ENCODE measurements at places on chromosomes 16 and 17.

DNA sequence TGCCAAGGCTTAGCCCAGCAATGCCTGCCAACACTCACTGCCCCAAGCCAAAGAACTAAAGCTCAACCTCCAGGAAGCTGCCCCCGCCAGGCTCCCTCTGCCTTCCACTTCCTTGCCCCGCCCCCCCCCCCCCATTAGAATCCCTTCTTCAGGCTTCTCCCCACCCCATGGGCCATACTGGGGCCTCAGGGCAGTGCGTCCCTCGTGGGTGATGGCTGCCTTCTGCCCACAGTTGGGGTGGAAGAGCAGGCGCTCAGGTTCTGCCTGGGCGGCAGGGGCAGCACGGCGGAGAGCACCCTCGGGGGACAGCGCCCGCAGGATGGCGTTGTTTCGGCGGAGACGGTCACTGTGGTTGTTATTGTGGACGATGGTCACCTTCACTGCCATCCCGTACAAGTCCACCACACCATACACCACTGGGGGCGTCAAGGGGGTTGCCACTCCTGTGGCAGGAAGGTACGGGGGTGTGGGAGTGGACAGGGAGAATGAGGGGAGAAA lies 4.1 kb downstream of the NEURL4 start:
- no peak for DNase-seq

DNA sequence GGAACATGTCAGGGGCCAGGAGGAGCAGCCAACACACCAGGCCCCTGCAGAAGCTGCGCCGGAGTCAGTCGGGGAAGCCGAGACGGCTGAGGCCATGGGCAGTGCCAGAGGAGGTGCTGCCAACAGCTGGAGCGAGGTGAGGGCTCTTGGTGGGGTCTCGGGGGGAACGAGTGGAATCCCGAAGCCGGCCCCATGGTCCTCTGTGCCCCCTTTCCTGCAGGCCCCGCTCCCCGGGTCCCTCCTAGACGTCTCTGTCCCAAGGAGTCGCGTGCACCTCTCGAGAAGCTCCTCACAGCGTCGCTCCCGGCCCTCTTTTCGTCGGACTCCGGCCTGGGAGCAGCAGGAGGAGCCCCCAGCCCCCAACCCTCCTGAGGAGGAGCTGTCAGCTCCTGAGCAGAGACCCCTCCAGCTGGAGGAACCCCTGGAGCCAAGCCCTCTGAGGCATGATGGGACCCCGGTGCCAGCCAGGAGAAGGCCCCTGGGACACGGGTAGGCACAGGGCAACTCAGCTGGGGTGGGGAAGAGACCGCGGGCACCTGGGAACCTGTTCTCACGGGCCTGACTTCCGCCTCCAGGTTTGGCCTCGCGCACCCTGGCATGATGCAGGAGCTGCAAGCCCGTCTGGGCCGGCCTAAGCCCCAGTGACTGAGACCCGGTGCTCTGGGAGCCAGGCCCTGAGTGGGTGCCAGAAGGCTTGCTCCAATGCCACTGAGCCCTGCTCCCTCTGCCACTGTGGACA lies 3.6 kb downstream of the APOBR start:
- no peak for DNase-seq

DNA sequence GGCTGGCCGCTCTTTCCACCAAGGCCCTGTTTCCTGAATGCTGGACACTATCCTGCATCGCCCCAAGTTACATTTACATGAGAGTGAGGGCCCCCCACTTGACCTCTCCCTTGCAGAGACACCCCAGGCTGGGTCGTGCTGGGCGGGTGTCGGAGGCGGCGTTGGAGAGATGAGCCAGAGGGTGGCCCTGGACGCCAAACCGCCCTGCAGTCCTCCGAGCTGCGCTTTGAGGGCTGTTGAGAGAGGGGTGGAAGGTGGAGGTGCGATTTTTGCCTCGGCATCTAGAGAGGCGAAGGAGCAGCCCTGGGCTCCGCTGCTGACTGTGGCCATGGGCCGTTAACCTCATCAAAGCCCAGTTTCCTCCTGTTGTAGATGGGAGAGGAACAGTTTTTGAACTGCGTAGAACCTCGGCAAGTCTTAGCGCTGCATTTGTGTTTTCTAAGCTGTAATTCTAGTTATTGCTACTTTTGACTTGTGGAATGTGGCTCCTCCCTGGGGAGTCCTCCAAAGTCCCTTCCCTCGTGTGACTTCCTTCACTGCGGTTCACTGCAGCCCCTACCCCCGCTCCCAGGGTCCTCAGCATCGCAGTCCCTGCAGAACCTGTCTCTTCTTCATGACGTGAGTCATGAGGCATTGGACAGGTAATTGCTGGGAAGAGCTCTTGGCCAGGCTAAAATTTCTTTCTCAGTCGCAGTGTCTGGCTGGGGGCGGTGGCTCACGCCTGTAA lies 986 bp upstream of the ELOB start:
- no peak for DNase-seq

GRCh38 chr17:45248132-45248957 lies 13.5 kb downstream of the SPATA32 start:
- no peak for DNase-seq

GRCh38 chr17:5049314-5049841 lies 14.2 kb upstream of the SLC52A1 start:
- no peak for DNase-seq

DNA sequence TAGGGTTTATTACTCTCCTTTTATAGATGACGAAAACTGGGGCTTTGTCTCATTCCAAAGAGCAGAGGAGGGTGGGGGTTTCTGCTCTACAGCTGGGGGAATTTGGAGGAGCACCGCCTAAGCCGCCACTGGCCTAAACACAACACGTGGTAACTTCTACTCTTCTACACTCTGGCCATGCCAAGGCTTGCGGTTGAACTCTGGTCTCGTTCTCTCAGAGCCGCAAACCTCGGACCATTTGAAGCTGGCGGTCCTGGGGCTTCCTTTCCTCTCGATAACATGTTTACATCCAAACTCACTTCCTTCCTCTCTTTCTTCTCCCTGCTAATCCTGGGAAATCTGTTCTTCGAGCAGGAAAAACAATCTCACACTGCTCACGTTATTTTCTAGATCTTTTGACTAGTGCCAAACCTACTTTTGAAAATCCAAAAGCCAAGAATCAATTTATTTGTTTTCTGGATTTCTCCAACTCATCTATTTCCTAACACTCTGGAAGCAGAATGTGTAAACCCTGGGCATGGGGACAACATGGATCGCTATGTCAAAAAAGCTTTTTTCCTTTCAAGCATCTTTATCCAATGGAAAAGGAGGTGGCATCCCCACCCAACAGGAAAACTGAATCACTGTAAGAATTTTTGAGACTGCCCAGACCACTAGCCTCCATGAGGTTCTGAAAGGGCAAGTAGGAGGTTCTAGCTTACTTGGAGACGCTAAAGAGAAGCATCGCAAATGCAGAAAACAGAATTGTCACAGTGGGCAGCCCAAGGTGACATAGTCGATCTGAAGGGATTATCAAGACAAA lies 13.6 kb upstream of the EEF2K start:
- no peak for DNase-seq

DNA sequence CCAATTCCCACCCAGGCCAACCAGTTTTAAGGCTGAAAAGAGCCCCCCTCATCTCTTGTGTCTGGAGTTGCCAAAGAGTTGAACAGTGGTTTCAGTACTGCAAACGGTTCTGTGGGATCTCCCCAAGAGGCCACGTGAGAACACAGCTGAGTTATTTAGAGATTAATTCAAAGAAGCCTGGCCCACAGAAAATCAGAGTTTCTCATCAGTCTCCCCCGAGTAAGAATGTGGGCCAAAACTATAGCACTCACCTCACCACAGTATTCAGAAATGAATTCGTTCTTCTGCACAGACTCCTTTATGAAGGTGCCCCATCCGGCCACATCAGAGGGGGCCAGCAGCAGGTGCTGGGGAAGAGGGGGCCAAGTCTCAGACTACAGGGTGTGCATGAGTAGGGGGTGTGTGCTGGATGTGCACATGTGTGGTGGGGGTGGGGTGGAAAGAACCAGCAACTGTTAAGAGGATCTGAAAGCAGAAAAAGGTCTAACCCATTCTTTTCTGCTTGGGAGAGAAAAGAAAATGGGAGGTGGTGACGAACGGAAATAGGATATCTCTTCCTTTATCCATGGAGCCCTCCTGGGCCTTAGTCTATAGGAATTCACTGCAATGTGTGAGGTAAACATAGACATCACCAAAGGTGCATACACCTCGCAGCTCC lies 22.6 kb downstream of the CNTNAP1 start:
- no peak for DNase-seq

DNA sequence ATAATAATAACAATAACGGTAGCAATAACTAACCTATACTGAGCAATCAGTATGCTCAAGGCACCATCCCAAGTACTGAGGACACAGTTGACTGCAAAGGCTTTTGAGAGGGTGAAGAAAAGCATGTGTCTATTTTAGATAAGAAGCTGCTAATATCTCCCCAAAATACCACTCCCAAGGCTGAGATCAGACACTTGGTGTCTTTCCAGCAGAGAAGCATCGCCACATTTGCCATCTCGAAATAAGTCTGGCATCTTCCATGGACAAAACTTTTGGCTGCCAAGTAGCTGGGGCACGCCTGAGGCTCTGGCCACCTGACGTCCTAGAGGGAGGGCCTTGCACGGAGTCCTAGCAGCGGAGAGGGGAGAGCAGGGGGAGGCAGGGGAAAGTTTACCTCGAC lies 39.0 kb downstream of the ZNF423 start:
- no peak for DNase-seq

GRCh38 chr17:3935825-3936355 lies 19.6 kb upstream of the P2RX1 start:
- DNase-seq, result no peak

GRCh38 chr16:55856950-55857349 lies 18.2 kb downstream of the CES5A start:
- no peak for DNase-seq

DNA sequence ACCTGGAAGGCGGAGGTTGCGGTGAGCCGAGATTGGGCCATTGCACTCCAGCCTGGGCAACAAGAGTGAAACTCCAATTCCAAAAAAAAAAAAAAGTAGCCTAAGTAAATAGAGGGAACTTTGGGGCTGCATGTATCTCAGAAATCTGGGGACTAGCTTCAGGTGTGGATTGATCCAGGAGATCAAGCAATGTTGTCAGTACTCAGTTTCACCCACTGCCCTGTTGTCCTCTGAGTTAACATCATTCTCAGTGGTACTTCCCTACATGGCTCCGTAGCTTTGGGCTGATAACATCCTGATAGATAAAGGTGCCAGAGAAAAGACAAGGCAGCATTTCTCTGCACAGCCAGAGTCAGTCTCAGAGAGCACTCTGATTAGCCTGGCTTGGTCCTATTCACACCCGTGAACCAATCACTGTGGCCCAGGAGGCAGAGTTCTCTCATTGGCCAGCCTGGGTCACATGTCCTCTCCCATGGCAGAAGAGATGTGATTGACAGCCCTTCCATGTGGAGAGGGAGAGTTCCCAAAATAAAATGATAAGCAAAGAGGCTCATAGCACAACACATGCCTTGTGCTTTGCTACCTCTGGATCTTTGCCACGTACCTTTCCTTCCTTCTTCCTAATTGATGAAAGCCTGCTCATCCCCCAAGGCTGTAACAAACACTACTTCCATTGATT lies 99.6 kb downstream of the ABCC1 start:
- DNase-seq, result no peak

Data from NCI-H1048 (cell line).